Ascending aorta (tissue), 2 donors: ENCODE measurements at places on chromosomes 3 and 15.

DNA sequence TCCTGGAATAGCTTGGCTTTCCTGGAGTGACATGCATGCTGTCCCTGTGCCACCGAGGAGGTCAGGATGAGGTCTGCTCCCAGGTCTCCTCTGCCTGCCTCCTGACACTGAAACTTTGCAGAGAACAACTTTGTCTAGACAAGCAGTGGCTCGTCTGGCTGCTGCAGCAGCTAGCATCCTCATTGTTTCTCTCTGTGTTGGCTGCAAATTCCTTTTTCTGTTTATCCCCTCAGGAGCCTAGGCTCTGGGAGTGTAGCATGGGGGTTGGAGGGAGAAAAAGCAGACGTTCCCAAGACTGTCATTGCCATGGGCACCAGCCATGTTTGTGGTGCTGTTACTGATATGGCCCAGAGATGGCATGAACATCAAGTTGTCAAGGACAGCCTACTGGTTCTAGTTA is 208.7 kb upstream of the LRIG1 start:
- no peak for DNase-seq

DNA sequence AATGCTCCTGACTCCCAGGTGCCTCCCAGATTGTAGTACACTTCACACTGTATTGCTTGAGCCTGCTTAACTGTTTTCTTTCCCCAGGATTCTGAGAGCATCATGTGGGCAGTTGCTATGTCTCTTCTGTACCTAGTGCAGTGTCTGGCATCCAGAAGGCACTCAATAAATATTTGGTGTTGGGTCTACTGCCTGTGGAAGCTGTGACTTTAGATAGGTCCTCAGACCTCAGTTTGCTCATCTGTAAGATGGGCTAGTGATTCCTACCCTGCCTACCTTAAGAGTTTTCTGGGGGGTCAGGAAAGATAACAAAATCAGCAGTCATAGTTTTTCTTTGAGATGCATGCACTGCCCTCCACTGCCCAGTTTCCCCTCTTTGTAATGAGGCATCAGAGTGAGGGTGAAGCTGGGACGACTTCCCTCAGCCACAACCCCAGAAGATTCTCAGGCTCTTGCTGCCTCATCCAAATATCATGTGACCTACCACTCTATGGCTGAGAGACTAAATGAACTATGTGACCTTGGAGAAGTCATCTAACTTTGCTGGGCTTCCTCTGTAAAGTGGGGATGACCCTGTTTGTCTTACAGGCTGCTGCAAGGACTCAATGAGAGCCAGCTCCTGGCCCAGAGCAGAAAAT is 50.4 kb downstream of the ATP2B2 start:
- no peak for DNase-seq

- DNase-seq, result no peak
Measured at GRCh38 chr15:69119683-69120395, 40.6 kb upstream of the GLCE start.

DNA sequence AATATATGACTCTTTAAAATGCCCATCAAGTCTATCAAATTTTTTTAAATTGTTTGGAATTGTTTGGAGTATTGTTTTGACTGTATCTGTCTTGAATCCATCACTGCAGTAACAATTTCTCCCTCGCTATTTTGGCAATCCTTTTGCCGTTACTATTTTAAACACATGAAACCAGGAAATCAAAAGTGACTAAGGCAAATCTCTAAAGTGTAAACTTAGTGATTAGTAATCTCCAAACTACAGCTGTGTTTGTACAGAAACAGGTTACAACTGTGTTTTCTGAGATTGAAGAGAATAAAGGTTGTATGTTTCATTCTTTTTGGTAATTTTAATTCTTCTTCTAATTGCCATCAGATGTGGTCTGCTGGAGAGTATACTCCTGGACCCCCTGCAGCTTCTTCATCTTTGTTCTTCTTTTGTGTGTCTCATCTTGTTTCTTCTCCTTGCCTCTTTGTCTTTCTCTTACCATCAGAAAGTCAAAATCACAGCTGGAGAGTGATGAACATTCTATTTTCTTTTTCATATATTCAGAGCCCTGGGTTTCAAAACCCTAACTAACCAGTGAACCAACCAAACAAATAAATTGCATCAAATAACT is 465.4 kb downstream of the RBMS3 start:
- no peak for DNase-seq

DNA sequence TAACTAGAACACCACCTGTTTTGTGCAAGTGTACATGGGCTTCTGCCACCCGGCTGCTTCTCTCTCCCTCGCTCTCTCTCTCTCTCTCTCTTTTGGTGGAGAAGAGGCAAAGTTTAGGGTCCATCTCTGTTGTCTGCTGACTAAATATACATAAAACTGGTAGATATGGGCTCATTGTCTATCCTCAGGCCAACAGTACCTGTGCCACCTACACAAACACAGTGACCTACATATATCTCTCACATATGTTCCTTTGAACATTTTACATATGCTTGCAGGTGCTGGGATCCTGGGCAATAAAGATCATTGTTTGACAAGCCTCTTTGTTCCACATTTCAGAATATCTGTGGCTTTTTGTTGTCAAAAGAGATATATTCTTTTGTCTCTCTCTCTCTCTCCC is 256.3 kb upstream of the KCNH8 start:
- DNase-seq, result no peak

- DNase-seq, result no peak
Measured at GRCh38 chr3:101817992-101818391, 31.3 kb upstream of the NFKBIZ start.

GRCh38 chr15:26103002-26103404 is 239.9 kb upstream of the ATP10A start:
- no peak for DNase-seq

DNA sequence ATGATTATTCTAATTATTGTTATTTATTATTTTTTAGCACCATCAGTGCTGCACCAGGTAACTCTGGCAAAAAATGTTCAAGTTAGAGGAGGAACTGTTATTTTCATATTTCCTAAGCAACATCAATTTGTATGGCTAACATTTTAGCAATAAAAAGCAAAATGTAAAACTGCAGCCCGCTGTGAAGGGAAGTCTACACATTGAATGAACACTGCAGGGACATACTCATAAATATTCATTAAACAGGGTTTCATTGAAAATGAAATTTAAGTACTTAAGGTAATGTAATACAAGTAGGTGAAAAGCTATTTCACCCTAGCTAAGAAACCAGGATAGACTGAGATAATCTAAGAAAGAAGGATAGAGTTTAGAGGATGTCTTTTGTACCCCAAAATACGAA is 532.7 kb downstream of the NLGN1 start:
- no peak for DNase-seq

GRCh38 chr15:71224024-71224423 is 108.8 kb downstream of the THSD4 start:
- no peak for DNase-seq

- DNase-seq, result peak; percentile 74
Measured at GRCh38 chr15:63939531-63940130, 105.9 kb upstream of the HERC1 start.
